ENCODE measurements at places on chromosomes 5 and 9.

DNA sequence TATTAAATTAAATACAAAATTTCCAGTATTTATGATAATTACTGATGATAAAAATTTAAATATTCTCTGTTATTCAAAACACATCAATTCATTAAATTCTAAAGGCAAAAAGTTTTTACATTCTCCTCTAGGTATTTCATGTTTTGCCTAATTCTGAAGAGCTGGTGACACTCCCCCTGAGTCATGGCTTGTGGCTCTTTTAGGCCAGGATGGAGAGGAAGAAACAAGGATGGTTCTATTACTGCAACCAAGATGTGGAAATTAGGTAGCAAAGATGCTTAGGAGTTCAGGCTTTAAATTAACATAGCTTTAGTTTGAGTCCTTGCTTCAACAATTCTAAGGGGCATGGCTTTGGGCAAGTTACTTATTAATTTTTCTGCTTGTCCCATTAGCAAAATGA lies 1295.8 kb downstream of the EFNA5 start:
- no peak for DNase-seq

- DNase-seq, result no peak
Measured at GRCh38 chr9:16753256-16753655, 117.2 kb downstream of the BNC2 start.

- DNase-seq, result no peak
Measured at GRCh38 chr5:147949711-147950573, 43.6 kb upstream of the C5orf46 start.

DNA sequence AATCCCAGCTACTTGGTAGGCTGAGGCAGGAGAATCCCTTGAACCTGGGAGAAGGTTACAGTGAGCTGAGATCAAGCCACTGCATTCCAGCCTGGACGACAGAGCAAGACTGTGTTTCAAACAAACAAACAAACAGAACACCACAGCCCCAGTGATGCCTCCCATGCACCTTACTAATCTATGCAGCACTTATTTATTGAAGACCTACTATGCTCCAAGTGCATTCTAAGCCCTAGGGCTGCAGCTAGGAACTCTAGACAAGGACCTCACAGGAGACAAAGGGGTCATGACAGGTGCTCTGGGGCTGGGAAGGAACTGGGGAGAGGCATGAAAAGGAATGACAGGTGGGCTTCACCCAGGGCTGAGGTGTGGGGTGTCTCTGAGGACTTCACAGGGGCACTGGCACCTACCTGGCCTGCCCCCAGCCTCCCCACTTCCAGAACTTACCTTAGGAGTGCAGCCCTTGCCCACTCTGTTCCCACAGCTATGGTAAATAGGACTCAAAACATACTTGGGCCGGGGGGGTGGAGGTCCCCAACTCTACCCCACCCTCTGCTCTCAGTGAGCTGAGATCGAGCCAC lies 69.4 kb downstream of the C9orf50 start:
- DNase-seq, result no peak

GRCh38 chr5:64519263-64519662 lies 13.4 kb downstream of the RGS7BP start:
- no peak for DNase-seq

DNA sequence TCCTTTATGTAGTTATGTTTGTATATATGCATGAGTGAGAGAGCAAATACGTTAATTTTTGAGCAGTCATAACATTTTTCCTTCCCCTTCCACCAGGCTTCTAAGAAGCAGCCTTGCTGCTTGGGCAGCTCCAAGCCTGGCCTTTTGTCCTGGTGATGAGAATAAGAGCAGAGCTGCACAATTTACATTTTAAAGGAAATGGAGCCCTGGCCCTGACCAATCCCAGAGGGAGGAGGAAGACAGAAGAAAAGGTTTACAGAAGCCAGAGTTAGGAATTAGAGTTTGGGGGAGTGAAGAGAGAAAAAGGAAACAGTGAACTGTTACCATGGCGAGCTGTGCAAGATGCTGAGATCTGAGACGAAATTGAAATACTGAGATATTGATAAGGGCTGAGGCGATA lies 25.3 kb upstream of the EFNA5 start:
- no peak for DNase-seq

DNA sequence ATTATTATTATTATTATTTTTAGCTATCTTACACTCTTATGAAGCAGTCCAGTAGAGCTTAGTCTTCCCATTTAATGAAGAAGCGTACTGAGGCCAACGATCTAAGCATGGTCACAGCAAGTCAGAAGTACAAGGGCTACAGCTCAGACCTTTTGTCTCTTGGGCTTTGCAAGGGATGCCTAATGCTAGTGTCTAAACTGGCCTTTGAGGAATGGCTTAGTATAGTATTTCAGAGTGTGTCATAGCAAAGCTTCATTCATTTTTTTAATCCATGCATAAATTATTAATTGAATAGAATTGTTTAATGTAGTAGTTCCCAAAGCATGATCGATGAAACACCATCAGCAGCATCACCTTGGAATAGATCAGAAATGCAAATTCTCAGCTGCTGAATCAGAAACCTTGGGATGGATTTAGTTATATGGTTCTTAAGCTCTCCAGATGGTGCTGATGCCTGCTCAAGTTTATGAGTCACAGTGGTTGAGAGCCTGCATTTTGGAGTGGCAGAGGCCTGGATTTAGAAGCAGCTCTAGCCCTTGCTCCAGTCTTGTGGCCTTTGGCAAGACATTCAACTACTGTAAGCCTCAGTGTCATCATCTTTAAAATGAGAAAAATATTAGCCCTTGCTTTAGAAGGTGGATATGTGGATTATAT lies 6.1 kb downstream of the IL12B start:
- DNase-seq, result no peak

DNA sequence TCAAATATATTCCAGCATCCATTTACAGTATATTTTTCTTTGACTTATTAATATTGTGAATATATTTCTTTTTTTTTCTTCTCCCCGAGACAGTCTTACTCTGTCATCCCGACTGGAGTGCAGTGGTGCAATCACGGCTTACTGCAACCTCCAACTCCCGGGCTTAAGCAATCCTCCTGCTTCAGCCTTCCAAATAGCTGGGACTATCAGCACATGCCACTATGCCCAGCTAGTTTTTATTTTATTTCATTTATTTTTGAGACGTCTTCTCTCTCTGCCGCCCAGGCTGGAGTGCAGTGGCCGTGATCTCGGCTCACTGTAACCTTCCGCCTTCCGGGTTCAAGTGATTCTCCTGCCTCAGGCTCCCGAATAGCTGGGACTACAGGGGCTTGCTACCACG lies 7.4 kb upstream of the GLIPR2 start:
- no peak for DNase-seq

DNA sequence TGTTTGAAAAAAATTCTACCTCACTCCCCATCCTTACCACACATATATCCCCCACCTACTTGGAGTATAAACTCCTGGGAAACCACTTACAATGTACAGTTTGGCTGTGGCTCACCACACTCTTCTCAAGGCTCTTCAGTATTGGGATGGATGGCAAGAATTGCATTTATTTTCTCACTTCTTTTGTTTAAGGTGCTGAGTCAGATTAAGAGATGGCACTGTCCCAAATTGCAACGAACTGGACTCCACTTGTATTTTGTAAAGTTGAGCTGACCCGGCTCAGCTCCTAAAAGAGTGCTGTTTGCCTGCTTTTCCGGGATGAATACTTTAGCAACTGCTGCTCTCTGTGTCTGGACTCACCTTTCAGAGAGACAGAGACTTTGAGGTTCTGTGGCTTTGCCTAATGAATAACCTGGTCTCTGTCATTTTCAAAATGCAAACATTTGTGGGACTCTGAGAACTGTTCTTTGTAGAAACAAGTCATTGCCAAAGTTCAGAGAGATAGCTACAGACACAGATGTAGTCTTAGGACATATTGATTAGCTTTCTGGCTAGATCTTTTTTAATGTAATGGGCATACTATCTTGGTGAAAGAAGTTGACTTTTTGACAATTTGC lies 42.2 kb downstream of the PPP2R2B start:
- no peak for DNase-seq

- no peak for DNase-seq
Measured at GRCh38 chr5:73441378-73441777, 7.2 kb downstream of the FOXD1 start.

GRCh38 chr9:115633104-115633503 lies 515.1 kb upstream of the TNC start:
- no peak for DNase-seq

DNA sequence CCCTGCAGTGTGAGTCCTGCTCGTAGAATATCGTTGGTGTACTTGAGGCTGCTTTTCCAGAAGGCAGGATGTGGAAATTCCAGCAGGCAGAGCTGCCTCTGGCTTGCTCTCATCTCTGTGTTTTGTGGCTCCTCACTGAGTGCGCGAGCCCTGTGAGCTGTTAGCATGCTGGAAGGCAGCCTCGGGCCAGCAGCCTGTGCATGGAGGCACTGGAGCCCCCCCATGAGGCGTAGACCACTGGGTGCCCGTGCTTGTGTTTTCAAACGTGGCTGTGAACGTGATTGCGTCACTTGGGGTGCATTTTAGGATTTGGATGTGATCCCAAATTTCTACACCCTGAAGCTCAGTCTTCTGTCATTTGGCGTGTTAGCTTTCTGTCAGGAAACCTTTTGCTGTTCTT lies 3.2 kb downstream of the WDR5 start:
- DNase-seq, result no peak

GRCh38 chr9:38529317-38529716 lies 91.1 kb downstream of the ANKRD18A start:
- DNase-seq, result no peak

- DNase-seq, result no peak
Measured at GRCh38 chr5:173271419-173271818, 36.4 kb upstream of the NKX2-5 start.

GRCh38 chr9:86598411-86599239 lies 244.4 kb upstream of the TUT7 start:
- no peak for DNase-seq

- no peak for DNase-seq
Measured at GRCh38 chr9:100431886-100432285, 4.9 kb downstream of the MSANTD3 start.

DNA sequence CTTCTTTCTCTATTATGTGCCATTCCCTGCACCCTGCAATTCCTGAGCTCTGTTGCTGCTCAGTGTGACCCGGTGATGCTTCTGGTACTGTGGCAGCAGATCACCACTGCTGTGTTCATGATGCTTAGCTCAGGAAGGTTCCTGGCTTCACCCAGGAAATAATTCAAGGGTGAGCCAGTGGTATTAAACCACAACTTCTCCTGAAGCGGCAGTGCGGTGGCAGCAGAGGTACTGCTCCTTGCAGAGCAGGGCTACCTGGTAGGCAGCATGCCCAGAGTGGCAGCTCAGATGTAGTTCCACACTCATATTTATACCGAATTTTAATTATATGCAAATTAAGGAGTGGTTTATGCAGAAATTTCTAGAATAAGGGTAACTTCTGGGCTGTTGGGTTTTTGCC lies 213.8 kb upstream of the ZNF608 start:
- no peak for DNase-seq

- DNase-seq, result no peak
Measured at GRCh38 chr9:81266674-81267073, 422.7 kb downstream of the TLE1 start.

GRCh38 chr9:82903503-82903902 lies 159.4 kb downstream of the RASEF start:
- no peak for DNase-seq

DNA sequence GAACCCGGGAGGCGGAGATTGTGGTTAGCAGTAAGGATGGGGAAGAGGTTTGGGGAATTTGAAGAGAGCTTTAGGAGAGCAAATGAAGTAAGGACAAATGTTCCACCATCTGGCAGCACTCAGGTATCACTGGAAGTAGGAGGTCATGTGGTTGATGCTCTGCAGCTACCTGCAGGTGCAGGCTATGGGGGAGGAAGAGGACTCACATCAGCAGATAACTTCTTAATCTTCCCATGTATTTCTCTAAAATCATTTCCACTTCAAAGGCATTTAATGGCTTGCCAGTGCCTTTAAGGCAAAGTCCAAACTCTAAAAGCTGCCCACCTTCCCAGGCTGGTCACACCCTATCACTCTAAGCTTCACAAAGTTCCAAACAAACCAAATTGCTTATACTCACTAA lies 8.1 kb upstream of the HAVCR1 start:
- DNase-seq, result no peak

DNA sequence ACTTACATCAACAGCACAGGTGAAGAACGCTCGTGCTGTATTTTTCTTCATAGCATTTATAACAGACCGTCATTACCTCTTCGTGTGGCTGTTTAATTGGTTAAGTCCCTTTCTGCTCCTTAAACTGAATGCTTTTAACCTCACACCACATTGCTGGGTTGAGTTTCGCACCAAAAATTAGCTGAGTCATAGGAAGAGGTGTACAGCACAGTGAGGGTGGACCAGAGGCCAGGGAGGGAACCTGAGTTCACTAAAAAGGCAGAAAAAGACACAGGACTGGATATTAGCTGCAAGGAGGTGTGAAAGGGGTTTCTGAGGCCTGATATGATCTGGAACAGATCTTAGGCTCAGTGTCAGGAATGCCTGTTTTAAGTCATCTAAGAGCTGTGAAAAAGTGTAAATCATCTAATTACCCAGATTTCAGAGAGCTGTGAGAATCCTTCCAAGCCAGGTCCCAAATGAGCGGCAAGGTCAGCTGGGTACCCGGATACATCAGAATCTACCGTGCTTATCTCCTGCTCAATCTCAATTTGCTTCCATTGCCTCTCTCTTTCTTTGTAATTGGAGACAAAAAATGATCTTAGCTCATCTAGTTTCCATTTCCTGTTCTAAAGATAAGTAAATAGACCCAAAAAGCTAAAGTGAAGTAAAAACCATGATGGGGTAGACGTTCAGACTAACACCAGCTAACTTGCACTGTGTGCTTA lies 7.1 kb upstream of the CFAP90 start:
- no peak for DNase-seq

- no peak for DNase-seq
Measured at GRCh38 chr9:77959803-77960202, 71.8 kb downstream of the GNAQ start.

GRCh38 chr9:16252616-16253015 lies 617.9 kb downstream of the BNC2 start:
- DNase-seq, result no peak

- no peak for DNase-seq
Measured at GRCh38 chr5:108814551-108814950, 66.9 kb downstream of the FER start.

GRCh38 chr9:91986248-91986647 lies 36.2 kb upstream of the ROR2 start:
- DNase-seq, result no peak

DNA sequence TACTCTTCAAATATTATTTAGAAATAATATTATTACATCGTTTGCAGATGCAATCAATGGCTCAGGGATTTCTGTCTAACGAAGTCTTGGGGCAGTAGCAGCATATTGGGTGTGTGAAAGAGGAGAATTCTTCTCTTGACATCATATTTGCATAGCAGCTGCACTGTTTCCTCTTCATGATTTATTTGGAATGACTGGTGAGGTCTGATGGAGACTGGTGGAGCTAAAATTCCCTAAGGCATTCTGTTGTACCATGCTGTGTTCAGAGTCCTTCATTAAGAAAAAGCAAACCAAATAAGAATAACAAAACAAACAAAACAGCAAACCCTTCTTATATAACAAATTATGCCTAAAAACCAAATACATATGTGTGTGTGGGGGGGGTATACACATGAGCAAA lies 177.6 kb downstream of the DIRAS2 start:
- peak; percentile 1 for DNase-seq

GRCh38 chr5:116536316-116537083 lies 38.1 kb downstream of the SEMA6A start:
- no peak for DNase-seq

GRCh38 chr5:31059889-31060288 lies 133.6 kb upstream of the CDH6 start:
- DNase-seq, result no peak
